DMS53 (cell line): ENCODE measurements at places on chromosomes 5 and 9.
A peak's percentile ranks its signal among the peaks of the same experiment; 100 is the strongest.

DNA sequence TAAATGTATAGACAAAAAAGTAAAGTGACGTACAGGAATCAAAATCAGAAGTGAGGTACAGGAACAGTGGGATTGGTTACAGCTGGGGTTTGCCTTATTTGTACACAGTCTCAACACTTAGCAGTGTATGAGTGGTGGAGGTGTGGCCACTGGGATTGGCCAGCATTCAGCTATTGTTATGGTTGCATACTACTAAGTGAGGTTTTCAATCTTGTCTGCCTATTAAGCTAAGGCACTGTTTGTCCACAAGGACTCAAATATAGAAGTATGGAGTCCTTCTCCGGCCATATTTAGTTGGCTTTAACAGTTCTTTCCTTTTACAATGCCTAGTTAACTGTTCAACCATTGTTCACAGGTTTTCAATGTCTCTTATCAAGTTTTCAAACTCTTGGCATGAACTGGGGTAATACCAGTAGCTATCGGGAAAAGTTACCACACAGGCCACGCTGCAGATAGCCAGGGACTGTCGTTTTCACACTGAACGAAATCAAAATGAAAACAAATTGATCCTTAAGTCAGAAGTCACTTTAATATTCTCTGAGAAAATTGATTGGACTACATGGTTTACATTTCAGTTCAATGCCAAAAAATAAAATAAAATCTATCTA lies 176.0 kb upstream of the FREM1 start:
- no peak for DNase-seq

GRCh38 chr9:88800329-88800682 lies 191.0 kb upstream of the S1PR3 start:
- no peak for DNase-seq

DNA sequence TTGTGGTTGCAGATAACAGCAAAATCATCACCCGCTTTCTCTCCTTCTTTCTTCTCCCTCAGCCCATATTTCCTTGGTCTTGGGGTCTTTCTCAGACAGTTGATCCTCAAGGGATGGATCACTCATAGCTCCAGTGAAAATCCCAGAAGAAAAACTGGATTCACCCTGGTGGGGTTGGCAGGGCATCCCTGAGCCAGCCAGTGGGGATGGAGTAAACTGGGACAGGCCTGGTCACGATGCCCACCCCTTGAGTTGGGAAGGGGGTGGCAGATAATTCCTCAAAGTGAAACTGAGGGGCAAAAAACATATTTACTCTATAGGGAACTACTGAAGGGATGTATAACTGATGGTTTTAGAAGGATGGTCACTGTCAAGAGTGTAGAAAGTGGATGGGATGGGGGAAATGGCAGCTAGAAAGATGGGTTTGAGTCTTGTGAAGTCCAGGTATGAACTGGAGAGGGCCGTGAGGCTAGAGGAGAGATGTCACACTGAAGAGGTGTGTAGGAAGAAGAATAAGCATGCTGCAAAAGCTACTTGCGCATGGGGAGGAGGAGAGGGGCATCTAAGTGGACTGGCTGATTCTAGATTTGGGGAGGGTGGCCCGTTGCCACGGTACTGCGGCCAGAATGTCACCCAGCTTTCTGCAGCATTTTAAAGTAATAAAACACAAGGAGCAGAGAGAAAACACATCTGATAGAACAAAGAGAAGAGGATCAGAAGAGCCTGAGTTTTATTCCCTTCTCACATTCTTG lies 162.8 kb downstream of the PJA2 start:
- DNase-seq = no peak

DNA sequence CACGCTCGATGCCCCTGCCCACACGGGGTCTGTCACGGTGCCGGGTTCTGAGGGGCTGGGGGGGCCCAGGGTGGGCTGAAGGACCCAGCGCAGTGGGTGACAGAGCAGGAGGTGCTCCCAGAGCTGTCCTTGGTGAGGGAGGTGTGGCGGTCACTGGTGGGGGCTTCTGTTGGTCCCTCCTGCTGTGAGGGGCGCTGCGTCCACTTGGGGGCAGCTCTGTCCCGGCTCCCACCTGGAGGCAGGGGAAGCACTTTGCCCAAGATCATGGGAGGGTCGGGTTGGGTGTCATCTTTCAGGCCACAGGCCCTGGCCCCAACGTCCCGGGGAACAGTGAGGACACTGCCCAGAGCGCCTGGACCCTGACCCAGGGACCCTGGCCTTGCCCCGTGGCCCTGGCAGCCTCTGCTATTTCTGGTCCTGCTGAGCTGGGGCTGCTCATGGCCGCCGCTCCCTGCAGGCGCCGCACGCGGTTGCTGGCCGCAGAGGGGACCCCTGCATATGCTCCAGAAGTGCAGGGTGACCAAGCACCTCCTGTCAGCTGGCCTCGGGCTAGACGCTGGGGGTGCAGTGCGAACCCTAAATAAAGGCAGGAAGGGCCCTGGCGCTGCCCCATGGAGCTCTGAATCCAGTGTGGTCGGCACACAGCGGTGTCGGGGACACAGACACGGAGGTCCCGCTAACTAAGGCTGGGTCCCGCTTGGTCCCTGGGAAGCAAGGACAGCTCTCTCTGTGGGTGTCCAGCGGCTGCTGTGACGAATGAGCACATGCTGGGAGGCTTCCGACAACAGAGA lies 11.6 kb upstream of the RNU6ATAC start:
- DNase-seq = no peak

- no peak for DNase-seq
These were observed 201.5 kb downstream of the RGS3 start for GRCh38 chr9:113665064-113665463.

GRCh38 chr9:77946969-77947620 lies 84.5 kb downstream of the GNAQ start:
- no peak for DNase-seq

GRCh38 chr9:127307802-127308201 lies 43.2 kb downstream of the GARNL3 start:
- peak; percentile 53 for DNase-seq

GRCh38 chr9:17291766-17292165 lies 156.9 kb downstream of the CNTLN start:
- no peak for DNase-seq

- peak; percentile 39 for DNase-seq
These were observed 289.5 kb upstream of the MPDZ start for GRCh38 chr9:13568841-13569601.

- no peak for DNase-seq
These were observed 129.3 kb upstream of the IER5L start for GRCh38 chr9:129307227-129307970.

DNA sequence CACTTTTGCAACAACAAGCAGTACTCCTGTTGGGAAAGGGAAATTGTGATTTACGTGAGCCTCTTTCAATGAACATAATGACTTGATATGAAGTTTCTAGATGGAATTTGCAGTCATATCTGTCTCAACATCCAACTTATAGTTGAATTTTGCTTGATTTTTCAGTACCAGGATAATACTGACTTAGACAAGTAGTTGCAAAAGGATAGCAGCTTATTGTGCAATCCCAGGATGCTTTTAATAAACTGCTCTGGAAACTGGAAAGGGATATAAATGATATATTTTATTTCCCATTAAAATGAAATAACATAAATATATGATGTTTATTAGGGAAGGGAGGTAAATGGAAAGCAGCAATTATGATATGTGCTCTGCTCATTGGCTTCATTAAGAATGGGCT lies 174.4 kb upstream of the RGMB start:
- DNase-seq = no peak

DNA sequence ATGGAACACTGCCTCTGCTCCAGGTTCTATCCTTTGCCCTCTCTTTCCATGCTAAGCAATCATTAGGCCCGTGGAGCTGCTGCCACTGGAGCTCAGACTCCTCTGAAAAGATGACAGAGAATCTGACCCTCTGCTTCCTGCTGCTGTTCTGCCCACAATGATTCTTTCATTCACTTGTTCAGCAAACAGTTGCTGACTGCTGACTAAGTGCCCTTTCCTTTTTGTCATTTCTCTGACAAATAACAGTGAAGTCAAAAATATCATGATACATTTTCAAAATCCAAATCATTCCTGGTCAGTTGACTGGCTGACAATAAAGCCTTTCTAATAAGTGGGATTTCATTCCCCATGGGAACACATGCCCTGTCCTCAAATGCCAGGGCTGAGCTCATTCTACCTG lies 110.1 kb downstream of the SIL1 start:
- no peak for DNase-seq

DNA sequence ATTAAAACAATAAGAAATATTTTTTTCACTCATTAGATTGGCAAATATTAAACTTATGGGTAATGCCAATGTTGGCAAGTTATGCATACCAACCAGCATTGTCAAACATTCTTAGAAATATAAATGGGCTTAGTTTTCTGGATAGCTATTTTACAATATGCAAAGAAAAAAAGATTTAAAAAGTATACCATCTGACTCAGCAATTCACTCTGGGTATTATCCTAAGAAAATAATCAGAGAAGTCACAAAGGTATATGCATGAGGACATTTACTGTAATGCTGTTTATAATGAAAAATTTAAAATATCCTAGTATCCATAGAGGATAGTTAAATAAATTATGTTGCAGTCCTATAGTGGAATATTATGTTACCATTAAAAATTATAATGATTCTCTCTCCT lies 57.4 kb upstream of the PTPDC1 start:
- DNase-seq = no peak

GRCh38 chr9:88396836-88397577 lies 8.8 kb downstream of the SPIN1 start:
- DNase-seq = no peak

GRCh38 chr5:142548739-142549275 lies 137.1 kb downstream of the FGF1 start:
- peak; percentile 96 for DNase-seq

- DNase-seq = no peak
These were observed 231.0 kb downstream of the ESM1 start for GRCh38 chr5:54754420-54754819.

GRCh38 chr5:171342362-171343111 lies 33.5 kb downstream of the TLX3 start:
- DNase-seq = peak; percentile 85

GRCh38 chr5:157290156-157290980 lies 24.4 kb downstream of the CYFIP2 start:
- DNase-seq = peak; percentile 13

- peak; percentile 63 for DNase-seq
These were observed 6.6 kb downstream of the EEIG1 start for GRCh38 chr9:127974001-127974768.

GRCh38 chr9:117703537-117703936 lies 666 bp upstream of the TLR4 start:
- no peak for DNase-seq

- DNase-seq = no peak
These were observed 188.6 kb upstream of the DMRT1 start for GRCh38 chr9:652914-653313.

DNA sequence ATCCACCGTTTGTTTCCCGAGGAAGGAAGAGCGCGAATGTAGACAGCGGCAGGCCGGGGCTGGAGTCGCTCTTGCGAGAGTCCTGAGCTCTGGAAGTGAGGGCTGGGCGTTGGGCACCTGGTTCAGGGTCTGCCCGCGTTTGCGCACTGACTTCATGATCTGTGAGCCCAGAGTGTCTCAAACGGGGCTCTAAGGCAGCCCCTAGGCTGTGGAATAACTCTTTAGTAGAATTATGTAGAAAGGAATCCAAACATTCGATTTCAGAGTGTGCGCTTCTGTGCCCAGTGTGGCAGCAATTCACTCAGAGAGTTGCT lies 478 bp upstream of the GGTA1 start:
- no peak for DNase-seq

GRCh38 chr5:125293726-125294125 lies 547.3 kb upstream of the ZNF608 start:
- no peak for DNase-seq
